NCI-H2081 (cell line): ENCODE measurements at places on chromosomes 3 and 15.
A peak's percentile ranks its signal among the peaks of the same experiment; 100 is the strongest.

DNA sequence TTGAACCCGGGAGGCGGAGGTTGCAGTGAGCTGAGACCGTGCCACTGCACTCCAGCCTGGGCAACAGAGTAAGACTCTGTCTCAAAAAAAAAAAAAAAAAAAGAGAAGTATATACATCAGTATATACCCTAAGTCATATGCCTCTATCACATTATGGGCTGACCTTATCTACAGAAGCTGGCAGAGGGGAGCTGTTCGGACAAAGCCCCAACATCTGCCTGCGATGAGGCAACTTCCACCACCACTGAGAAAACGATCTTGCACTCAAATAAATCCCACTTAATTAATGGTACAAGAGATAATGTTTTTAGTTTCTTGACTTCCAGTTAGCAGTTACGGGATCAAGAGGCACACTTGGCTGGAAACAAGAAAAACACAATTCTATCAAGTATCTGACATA lies 2.2 kb downstream of the GLT8D1 start:
- DNase-seq: no peak

DNA sequence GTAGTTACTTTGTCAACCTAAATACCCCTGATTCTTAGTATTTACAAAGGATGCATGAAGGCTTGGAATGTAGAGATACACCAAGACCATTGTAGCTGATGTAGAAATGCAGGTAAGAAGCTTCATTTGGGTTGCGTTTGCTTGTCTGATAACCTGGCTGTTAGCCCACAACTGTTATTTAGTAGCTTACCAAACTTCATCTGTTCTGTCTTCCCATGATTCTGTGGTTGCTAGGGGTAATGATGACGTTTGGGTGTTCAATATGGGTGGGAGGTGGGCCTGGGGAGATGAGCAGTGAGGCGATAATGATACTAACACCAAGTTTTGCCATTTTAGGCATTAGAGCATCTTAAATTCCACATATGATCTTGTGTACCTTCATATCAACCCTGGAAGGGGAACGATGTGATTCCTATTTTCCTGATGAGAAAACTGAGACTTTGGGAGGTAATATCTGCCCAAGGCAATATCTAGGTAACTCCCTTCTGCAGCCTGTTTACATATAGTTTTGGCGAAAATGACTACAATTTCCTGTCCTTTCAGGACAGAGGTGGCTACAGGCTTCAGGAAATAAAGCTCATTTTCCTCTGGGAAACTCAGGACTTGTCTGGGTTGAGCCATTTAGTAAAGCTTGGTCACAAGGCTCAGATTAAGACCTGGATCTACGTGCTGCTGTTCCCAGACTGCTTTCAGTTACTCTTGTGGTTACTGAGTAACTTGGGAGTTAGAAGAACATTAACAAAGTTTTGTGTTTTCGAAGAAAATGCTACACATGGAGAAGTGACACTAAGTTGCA lies 26.8 kb downstream of the FNDC3B start:
- peak; percentile 69 for DNase-seq

DNA sequence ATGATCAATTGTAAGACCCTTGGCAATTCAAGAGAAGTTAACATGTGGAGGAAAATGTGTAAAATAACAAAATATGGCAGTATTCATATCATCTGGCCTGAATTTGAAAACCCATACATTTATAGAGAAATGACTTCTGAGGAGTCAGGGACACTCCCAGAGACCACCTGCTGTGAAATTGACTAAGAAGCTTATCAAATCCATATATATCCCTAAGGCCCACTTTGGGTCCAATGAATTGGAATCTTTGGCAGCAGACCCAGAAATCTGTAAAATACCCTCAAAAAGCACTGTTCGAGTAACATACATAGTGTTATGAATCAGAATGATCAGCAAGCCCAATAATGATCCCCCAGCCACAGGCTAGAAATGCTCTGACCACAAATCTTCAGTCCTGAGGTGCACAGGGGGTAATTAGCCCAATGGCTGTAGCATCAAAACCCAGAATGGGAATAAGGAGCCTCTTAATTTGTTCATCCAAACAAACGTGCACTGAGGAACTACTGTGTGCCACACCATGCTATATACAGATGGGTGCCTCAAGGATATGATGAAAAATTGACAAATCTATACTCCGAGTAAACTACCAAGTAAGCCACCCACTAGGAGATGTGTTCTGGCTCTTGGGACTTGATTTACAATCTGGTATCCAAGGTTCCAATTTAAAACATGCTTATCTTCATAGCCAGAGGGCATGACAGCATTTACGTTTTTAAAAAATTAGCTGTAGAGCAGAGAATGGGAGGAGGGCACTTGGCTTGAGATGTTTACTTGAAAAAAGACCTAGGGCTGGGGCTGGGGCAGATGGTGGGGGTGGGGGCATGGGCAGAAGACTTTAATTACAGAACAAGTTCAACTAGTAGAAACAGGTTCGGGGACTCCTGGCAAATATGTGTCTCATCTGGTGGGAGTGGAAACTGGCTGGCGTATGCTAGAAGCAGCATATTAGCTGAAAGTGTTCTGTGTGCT lies 9.1 kb upstream of the ARHGEF3 start:
- DNase-seq: no peak

GRCh38 chr15:91209726-91210125 lies 109.7 kb downstream of the SV2B start:
- peak; percentile 76 for DNase-seq

DNA sequence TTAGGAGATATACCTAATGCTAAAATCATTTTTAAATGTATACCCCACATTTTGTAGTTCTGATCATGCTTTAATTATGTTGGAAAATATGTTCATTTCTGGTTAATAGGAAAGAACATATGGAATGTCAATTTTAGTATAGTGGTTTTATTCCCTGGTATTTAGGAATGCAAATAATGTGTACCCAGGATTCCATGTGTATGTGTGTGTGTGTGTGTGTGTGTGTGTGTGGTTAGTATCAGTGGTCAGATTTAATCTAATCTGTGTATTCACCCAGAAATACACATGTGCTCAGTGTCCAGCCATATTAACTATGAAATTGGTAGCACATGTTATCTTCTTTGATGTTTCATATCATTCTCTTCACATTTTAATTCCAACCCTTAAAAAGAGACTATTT lies 233.5 kb upstream of the DCBLD2 start:
- DNase-seq: no peak

GRCh38 chr3:17882981-17883380 lies 140.6 kb upstream of the TBC1D5 start:
- no peak for DNase-seq

DNA sequence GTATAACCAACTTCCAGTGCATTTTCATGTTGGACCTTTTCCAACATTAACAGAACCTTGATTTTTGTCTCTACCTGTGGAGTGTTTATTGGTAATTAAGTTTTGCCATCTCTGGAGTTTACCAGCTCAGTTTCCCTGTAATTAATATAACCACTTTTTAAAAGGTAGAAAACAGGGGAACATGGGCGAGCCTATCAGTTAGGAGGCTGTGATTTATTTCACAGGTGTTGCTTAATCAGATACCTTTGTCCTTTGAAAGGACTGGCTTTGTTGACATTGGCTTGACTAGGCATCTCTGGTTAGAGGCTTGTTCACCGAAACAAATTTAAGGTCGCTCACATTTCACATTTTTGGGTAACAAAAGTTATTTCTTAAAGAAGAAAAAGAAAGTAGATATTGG lies 622 bp downstream of the NAALADL2 start:
- DNase-seq: peak; percentile 96

DNA sequence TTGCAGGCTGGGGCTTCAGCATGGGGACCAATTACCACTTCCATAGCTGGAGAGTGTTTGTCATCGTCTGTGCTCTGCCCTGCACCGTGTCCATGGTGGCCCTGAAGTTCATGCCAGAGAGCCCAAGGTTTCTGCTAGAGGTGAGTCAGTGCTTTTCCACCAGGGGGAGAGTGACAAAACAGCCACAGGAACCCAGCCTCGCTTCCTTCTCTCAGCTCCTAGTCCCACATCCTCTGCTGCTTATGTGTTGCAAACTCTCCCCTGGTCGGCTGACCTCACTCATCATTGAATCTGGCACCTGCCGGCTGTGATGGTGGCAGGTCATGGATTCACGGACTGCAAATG lies 158.3 kb downstream of the SV2B start:
- no peak for DNase-seq

DNA sequence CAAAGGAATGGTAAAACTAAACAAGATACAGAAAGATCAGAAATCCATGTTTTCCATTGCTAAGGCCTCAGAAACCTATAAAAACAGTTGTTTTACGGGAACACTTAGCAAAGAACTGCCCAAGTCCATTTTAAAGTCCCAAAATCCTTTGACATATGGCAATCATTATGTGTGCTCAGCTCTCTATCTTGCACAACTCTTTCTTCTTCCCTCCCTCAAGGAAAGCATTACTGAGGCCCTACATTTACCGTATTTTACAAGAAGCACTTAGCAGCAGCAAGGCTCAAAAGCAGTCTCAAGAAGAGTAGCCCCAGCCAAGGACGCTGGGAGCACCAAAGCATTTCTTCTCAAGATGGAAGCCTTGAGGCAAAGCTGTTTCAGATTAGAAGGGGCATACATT lies 169.6 kb upstream of the LRTM1 start:
- no peak for DNase-seq

- DNase-seq: peak; percentile 10
These were observed 217.5 kb downstream of the CHL1 start for GRCh38 chr3:414063-414462.

- DNase-seq: no peak
These were observed 394.2 kb downstream of the LSAMP start for GRCh38 chr3:116051040-116051439.

DNA sequence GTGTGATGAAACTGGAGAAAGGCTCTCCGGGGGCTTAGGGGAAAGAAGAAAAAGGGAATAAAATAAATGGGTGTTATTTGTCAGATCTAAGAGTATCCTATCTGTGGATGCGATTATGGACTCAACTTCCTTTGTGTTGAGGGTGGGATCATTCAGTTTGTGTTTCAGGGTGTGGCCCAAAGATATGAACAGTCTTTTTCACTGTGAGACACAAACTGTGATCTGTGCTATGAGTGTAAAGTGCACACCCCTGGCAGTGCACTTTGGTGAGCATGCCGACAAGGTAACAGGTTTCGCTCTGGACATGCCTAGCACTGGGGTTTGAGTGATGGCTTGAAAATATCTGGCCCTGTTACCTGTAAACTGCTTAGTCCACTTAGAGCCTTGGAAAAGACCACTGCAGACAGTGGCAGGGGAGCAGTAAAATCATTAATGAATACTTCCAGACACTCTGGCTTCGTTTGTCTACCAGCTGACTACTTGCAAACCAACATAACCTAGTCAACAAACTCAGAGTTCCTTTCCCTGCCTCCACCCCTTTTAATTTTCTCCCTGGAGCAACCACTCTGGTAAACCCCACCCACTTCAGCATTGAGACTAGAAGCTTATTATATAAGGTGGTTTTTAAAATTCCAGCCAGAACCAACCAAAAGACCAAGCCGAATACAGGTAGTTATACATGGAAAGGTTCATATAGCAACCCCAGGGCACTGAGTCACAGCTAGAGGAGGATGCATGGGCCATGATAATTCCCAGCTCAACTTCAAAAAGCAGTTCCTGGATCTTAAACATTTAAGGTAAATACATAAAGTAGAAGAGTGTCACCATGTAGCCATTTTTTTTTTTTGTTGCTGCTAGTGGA lies 55.1 kb downstream of the TAMM41 start:
- DNase-seq: no peak

DNA sequence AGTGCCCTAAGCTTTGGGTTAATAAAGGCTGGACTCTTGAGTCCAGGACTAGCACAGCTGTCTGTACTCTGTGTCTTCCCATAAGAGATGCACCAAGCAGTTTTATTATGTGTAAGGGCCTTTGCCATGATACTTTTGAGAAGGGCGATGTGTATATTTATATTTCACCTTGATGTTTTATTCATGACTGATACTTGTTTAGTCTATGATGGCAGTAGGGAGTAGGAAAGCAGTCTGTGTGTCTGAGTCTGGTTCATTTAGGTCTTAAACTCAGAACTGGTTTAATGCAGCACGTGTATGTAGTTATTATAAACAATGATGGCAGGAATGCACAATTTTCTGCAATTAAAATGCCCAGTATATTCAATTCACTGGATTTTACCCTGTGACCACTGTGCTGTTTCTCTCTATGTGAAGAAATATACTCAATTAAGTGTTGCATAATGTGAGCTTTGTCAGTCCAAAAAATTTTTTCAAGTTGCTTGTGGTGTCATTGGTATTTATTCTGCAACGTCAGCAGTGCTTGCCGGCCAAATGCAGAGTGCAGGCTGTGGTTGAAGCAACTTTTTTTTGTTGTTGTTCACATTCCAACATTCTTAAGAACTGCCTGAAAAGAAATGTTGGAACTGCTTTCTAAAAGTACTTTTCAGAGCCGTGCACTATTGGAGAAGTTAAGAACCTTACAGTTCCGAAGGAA lies 423.7 kb upstream of the SEMA6D start:
- no peak for DNase-seq

- peak; percentile 49 for DNase-seq
These were observed 718 bp downstream of the BNIP2 start for GRCh38 chr15:59688423-59688781.

- no peak for DNase-seq
These were observed 148.5 kb upstream of the HACD2 start for GRCh38 chr3:123733341-123733740.

- no peak for DNase-seq
These were observed 40.7 kb downstream of the KBTBD12 start for GRCh38 chr3:127955728-127956127.

DNA sequence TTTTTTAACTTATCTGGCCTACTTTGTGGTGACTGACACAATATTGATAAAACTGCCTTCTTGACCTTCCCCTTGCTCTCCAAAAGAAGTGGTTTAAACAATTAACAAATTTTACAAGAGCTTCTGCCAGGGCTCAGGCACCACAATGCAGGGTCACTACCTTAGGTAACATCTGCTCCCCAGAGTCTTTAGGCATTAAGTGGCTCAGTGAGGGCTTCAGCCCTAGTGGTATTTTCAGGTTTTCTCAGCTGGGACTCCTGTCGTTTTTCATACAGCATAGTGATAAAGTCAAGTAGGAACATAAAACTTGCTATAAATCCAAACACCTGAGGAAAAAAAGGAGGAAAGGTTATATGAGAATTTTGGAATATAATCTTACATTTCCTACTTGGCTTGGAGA lies 18.9 kb downstream of the CMTM6 start:
- DNase-seq: no peak

DNA sequence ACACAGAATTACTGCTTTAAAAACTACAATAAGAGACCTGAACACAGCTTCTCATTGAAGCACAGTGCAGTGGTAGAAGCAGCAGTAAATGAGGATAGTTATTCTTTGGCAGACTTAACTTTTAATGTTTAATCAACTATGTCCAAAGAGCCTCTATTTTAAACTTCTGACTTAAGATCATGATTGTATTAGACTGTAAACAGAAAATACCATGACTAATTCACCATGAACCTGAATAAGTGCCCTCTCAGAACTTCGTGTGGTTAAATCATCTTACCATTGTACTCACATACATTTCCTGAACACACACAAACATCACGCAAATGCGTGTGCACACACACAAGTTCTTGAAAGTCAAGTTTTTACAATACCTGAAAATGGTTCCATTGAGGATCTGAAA lies 13.9 kb downstream of the CEP152 start:
- DNase-seq: no peak

- DNase-seq: no peak
These were observed 32.3 kb downstream of the CBLB start for GRCh38 chr3:105836533-105836932.

- no peak for DNase-seq
These were observed 74.8 kb downstream of the TMEM39A start for GRCh38 chr3:119388577-119388976.

- no peak for DNase-seq
These were observed 18.4 kb upstream of the ZBTB47 start for GRCh38 chr3:42635111-42635510.
